Stimulated activated naive CD8-positive, alpha-beta T cell treated with anti-CD3 and anti-CD28 coated beads, Interleukin-15, Interleukin-2, amounts not matched to agents 100 U/mL and 50 U/mL, for 24 hours (primary cell): ENCODE measurements at places on chromosomes 1 and 21.

GRCh38 chr21:35507181-35507759, 458.2 kb upstream of the RUNX1 start:
- DNase-seq = no peak

GRCh38 chr1:153422450-153423068, 6.2 kb downstream of the S100A7A start:
- peak; percentile 68 for DNase-seq

DNA sequence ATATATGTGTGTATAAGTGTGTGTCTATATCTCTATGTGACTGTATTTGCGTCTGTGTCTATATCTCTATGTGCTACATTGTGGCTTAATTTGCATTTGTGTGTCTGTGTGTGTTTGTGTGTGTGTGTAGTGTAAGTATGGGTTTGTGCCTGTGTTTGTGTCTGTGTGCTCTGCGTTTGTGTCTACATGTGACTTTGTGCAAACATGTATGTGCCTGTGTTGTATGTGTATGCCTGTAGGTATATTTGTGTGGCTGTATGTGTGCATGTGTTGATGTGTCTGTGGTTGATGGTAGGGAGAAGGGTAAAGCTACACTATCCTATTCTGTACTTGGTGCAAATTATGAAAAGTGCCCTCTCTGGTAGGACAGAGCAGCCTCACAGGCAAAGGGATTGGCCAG, 7.3 kb upstream of the FGGY start:
- DNase-seq = no peak

GRCh38 chr1:209375671-209376365, 207.7 kb upstream of the CAMK1G start:
- no peak for DNase-seq

DNA sequence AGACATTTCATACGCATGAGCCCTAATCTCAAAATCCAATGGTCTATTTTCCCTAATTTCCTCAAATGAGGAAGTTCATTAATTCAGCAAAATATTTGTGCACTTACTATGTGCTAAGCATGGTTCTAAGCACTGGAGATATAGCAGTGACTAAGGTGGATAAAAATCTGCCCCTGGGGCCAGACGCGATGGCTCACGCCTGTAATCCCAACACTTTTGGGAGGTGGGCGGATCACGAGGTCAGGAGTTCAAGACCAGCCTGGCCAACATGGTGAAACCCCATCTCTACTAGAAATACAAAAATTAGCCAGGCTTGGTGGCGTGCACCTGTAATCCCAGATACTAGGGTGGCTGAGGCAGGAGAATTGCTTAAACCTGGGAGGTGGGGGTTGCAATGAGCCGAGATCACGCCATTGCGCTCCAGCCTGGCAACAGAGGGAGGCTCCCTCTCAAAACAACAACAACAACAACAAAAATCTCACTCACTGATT, 4.3 kb upstream of the MIIP start:
- DNase-seq = no peak

DNA sequence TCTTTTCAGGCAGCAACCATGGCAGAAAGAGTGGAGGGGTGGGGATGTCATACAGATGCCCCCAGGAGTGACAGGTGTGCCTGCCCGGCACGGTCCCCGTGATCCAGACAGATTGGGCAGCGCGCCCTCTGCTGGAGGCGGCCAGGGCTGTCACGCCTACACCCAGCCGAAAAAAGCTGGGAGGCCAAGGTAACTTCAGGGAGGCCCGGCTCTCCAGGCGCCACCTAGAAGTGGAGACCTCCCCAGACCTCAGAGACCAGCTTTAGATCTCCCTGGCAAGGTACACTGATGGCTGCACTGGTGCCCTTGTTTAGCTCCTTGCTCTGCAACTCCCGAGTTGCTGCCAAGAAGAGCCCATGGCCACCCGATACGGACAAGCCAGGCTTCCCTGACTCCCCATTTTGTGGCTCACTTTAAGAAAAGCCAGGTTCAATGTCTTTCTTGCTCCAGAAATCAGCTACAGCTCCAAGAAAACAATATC, 6.6 kb downstream of the GOLT1A start:
- DNase-seq = peak; percentile 87

DNA sequence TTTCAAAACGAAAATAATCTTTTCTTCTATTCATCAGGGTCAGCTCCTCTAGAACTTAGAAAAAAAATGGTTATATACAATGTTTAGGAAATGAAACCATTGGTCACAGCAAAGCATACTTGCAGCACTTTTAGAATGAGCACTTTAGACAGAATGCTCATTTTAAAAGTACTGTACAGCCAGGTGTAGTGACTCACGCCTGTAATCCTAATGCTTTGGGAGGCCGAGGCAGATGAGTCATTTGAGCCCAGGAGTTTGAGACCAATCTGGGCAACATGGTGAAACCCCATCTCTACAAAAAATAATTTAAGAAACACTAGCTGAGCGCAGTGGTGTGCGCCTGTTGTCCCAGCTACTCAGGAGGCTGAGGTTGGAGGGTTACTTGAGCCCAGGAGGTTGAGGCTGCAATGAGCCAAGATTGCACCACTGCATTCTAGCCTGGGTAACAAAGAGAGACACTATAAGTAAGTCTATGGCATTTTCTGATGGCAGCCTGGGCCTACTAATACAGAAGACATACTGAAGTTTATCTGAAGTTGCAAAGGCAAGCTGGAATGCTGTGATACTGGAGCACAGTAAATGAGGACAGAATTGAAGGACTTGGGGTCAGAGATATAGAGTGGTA, 48.9 kb upstream of the ZNF326 start:
- DNase-seq = no peak
